ENCODE measurements at places on chromosomes 3 and 15. TPM values are rescaled to one million over a fixed set of nuclear protein-coding genes. Genes with fewer than 3 reads are reported as not detected.

DNA sequence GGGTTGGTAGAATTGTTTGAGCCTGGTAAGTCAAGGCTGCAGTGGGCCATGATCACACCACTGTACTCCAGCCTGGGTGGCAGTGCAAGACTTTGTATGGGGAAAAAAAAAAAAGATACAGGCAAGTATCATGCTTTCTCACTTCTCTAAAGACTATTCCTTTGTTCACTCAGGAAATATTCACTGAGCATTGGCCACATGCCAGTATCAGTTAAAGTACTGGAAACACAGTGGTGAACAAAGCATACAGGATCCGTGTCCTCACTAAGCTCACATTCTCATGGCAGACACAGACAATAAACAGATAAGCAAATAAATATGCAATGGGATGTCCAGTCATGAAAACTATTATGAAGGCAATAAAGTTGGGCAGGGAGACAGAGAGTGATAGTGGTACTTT is 5.1 kb upstream of the MTHFS start:
- H3K4me1 ChIP-seq = no peaks in the 10 kb centered on the region
- no peak overlapping the region for H3K27ac ChIP-seq

GRCh38 chr15:101648356-101648755 is 3.8 kb downstream of the TM2D3 start:
- H3K27ac ChIP-seq = no peak overlapping the region
- H3K4me1 ChIP-seq = peaks cover 41% of the 10 kb centered on the region
- peaks cover 70% of the 10 kb centered on the region for H3K36me3 ChIP-seq
- no peak for DNase-seq

GRCh38 chr3:16528106-16528505 is 14.6 kb upstream of the RFTN1 start:
- DNase-seq = no peak
- no peaks in the 10 kb centered on the region for H3K27me3 ChIP-seq

GRCh38 chr3:161296814-161297213 is 74.5 kb downstream of the SPTSSB start:
- H3K27me3 ChIP-seq = no peaks in the 10 kb centered on the region
- no peaks in the 10 kb centered on the region for H3K4me1 ChIP-seq
- no peak for DNase-seq
- H3K36me3 ChIP-seq = no peaks in the 10 kb centered on the region
- H3K4me3 ChIP-seq = no peak overlapping the region

GRCh38 chr3:41178576-41178975 is 20.7 kb upstream of the CTNNB1 start:
- no peaks in the 10 kb centered on the region for H3K27me3 ChIP-seq
- DNase-seq = no peak
- H3K36me3 ChIP-seq = no peaks in the 10 kb centered on the region
- no peak overlapping the region for H3K27ac ChIP-seq

DNA sequence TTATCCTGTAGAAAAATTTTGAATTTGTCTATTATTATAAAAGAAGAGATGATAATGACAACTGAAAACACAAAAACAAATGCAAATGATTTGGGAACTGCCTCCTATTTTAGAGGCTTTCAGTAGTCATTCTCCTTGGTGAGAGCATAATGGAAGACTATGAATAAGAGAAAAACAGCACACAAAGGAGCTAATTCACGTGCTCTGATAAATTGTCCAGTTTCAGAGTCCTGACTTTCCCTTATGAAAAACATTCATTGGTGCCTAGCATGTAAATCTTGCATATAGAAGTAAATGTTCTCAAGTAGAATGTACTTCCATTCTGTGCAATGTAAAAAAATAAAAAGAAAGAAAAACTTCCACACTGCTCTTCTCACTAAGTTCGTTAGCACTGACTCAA is 206.1 kb downstream of the IL5RA start:
- H3K36me3 ChIP-seq = no peaks in the 10 kb centered on the region
- H3K27me3 ChIP-seq = no peaks in the 10 kb centered on the region
- H3K4me1 ChIP-seq = no peaks in the 10 kb centered on the region
- H3K4me3 ChIP-seq = no peak overlapping the region
- DNase-seq = no peak

Gene FRMD5
- 35.4 TPM for total RNA-seq

DNA sequence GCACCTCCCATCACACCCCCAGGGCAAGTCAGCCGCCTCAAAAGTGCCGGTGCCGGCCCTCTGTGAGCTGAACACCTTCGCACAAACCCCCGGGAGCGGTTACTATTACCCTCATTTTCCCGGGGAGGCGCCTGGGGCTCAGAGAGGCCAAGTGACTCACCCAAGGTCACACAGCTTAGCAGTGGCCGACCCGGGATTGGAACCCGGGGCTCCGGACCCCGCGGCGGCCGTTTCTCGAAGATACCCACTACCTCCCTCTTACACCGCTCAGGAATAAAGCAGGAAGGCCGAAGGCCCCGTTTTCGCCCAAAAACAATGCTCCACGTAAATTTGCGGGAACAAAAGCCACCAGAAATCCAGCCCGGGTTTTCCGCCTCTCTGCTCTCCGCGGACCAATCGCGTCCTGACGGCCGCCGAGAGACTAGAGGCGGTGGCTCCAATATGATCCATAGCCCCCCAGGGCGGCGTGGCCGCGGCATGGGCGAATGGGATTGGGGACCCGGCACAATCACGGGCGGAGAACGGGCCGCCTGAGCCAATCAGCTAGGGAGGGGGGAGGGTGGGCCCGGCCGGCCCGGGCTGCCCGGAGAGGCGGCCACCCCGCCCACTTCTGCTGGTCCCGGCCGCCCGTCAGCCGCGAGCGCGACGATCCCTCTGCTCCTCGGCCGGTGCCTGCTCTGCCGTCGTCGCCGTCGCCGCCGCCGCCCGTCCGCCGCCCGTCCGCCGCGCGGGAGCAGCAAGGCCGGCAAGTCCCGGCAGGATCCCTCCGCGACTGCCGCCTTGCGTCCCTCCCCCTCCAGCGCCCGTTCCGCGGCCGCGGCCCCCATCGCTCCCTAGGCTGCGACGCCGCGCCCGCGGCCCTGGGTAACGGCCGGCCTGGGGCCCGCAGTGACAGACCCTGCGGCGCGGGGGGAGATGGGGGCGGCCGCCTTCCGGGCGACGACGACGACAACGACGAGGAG is 177.0 kb downstream of the OR4M2 start:
- no peaks in the 10 kb centered on the region for H3K36me3 ChIP-seq
- no peaks in the 10 kb centered on the region for H3K4me1 ChIP-seq
- H3K4me3 ChIP-seq = no peak overlapping the region
- no peak for DNase-seq

DNA sequence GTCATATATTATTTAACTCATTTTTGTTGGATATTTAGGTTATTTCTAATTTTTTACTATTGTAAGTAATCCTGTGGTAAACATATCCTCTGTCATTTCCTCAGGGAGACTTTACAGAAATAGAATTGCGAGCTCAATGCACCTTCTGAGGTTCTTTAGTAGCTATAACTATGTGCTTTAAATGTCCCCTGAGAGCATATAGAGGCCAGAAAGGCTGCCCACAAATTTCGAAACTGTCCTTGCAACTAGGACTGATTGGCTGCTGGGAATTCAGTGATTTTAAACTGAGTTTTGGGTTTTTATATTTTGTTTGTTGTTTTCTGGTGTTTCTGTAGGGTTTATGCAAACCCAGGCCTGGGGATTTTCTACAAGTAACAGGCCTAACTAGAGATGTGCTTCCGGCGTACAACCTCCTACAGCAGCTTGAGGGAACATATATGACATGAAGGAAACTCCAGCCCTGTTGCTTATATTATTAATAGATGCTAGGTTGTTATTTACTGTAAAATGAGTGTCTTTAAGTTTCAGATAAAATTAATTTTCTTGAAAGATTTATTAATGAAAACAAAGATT is 29.1 kb upstream of the P4HTM start:
- H3K27me3 ChIP-seq = no peaks in the 10 kb centered on the region
- no peaks in the 10 kb centered on the region for H3K4me1 ChIP-seq
- H3K27ac ChIP-seq = no peak overlapping the region
- peaks cover 47% of the 10 kb centered on the region for H3K36me3 ChIP-seq
- no peak overlapping the region for H3K4me3 ChIP-seq

Gene THAP10
- total RNA-seq = 5.9 TPM

- no peak overlapping the region for H3K4me3 ChIP-seq
- no peak overlapping the region for H3K27ac ChIP-seq
- H3K36me3 ChIP-seq = no peaks in the 10 kb centered on the region
- no peak for DNase-seq
- no peaks in the 10 kb centered on the region for H3K4me1 ChIP-seq
- no peaks in the 10 kb centered on the region for H3K27me3 ChIP-seq
Observed at GRCh38 chr3:56962922-56963321, 97.5 kb upstream of the SPATA12 start.

Gene ANKUB1
- not detected for total RNA-seq

DNA sequence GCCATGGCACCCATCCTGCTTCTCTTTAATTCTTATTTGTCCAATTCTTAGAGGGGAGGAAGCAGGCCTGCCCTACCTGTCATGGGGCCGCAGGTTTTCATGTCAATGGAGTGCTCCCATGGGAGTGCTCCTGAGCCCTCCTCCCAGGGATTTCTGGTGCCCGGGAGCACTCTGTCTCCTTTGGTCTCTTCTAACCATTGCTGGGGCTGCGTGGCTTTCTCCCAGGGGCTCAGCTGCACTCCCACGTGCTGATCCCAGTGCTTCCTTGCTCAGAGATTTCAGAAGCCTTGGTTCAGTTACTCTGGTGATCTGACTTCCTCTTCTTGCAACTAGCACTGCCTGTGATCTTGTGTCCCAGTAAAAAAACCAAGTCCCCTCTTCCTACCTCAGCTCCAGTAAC is 68.0 kb upstream of the ARL8B start:
- H3K4me3 ChIP-seq = no peak overlapping the region
- H3K27me3 ChIP-seq = no peaks in the 10 kb centered on the region
- no peak for DNase-seq
- H3K4me1 ChIP-seq = peaks cover 56% of the 10 kb centered on the region

GRCh38 chr3:21446945-21447475 is 304.0 kb downstream of the ZNF385D start:
- H3K36me3 ChIP-seq = no peaks in the 10 kb centered on the region
- no peaks in the 10 kb centered on the region for H3K27me3 ChIP-seq
- H3K4me3 ChIP-seq = no peak overlapping the region
- peak overlapping the region; percentile 15 for H3K27ac ChIP-seq
- no peak for DNase-seq
- H3K4me1 ChIP-seq = peaks cover 5% of the 10 kb centered on the region

DNA sequence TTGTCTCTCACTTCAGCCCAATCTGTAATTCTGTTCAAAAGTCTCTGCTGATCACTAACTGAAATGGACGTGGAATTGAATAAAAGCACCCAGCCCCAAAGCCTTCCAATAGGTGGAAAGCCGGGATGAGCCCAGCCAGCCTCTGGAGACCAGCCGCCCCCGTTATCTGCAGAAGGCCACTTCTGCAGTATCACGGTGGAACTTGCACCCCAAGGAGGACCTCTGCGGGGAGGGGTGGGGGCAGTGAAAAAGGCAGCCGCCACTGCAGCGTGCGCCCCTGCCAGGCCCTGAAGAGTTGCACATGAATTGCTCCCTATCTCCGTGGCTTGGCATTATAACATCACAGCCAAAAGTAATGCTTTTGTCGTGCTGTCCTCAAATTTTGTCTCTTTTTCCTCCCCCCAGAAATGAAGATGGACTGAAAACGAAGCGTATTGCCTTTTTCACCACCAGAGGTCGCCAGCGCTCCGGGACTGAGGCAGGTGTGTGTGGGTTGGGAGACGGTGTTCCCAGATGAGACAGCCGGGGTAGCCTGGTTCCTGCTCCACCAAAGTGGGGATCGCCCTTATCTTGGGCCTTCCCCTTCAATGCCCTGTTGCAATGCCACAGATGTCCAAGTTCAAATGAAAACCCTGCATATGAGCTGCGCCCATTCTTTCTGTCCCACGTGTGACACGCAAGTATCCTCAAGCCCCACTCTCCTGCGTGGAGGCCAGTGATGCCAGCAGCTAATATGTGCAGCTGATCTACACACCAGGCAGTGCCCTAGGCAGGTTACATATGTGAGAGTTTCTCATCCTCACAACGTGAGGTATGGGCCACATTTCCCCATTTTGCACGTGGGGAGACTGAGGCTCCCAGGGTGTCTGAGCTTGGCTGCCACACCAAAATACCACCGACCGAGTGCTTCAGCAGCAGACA is 96.0 kb downstream of the LRRK1 start:
- DNase-seq = peak; percentile 75
- no peaks in the 10 kb centered on the region for H3K4me1 ChIP-seq
- no peaks in the 10 kb centered on the region for H3K27me3 ChIP-seq
- peaks cover 44% of the 10 kb centered on the region for H3K36me3 ChIP-seq

GRCh38 chr15:35445891-35446290 is 100.1 kb downstream of the DPH6 start:
- no peaks in the 10 kb centered on the region for H3K4me1 ChIP-seq
- no peak overlapping the region for H3K4me3 ChIP-seq
- DNase-seq = no peak
- no peaks in the 10 kb centered on the region for H3K27me3 ChIP-seq
- peaks cover 14% of the 10 kb centered on the region for H3K36me3 ChIP-seq
- no peak overlapping the region for H3K27ac ChIP-seq

DNA sequence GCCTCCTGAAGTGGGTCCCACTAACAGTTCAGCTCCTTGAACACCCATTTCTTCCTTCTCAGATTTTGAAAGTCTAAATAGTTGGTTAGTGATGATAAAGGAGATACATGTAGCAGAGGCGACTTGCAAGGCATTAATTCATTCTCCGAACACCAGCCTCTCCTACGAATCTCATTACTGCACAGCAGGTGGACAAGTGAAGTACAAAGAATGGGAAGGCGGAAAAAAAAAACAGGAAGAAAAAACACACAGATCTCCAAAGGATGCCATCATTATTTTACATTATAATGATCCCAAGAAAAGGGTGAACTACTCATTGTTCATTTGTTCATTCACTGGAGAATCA is 276.5 kb downstream of the MAGI1 start:
- no peak overlapping the region for H3K27ac ChIP-seq
- no peak for DNase-seq

Gene PRKCD
- 7.7 TPM for total RNA-seq

GRCh38 chr3:191682961-191683360 is 222.0 kb downstream of the PYDC2 start:
- no peak overlapping the region for H3K27ac ChIP-seq
- no peaks in the 10 kb centered on the region for H3K27me3 ChIP-seq
- no peaks in the 10 kb centered on the region for H3K36me3 ChIP-seq
- DNase-seq = no peak

- H3K27ac ChIP-seq = no peak overlapping the region
- H3K36me3 ChIP-seq = peaks cover 40% of the 10 kb centered on the region
- H3K27me3 ChIP-seq = no peaks in the 10 kb centered on the region
- no peaks in the 10 kb centered on the region for H3K4me1 ChIP-seq
- no peak overlapping the region for H3K4me3 ChIP-seq
- no peak for DNase-seq
Observed at GRCh38 chr3:130941793-130942192, 47.9 kb downstream of the ATP2C1 start.

- no peaks in the 10 kb centered on the region for H3K36me3 ChIP-seq
- no peak overlapping the region for H3K27ac ChIP-seq
- H3K27me3 ChIP-seq = no peaks in the 10 kb centered on the region
- no peaks in the 10 kb centered on the region for H3K4me1 ChIP-seq
Observed at GRCh38 chr15:33322091-33322490, 11.3 kb downstream of the RYR3 start.
